ENCODE measurements at places on chromosomes 13 and 19.

DNA sequence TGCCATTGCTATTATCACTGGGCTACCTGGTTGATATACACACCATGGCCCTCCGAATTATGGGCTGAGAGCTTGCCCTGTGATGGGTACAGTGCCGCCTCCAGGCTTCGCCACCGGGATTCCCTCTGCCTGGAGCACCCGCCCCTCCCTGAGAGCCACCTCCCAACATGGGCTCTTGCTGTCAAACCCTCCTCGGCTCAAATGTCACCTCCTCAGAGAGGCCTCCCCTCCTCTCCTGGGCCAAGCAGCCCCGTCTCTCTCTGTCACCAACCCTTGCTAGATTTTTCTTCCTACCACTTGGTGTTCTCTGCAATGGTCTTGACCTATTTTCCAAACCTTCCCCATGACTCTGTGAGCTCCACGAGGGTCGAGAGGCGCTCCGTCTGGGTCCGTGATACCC is 12.2 kb upstream of the TLE2 start:
- no peak for DNase-seq

- no peak for DNase-seq
Observed at GRCh38 chr19:49718991-49719390, 28.1 kb downstream of the CPT1C start.

DNA sequence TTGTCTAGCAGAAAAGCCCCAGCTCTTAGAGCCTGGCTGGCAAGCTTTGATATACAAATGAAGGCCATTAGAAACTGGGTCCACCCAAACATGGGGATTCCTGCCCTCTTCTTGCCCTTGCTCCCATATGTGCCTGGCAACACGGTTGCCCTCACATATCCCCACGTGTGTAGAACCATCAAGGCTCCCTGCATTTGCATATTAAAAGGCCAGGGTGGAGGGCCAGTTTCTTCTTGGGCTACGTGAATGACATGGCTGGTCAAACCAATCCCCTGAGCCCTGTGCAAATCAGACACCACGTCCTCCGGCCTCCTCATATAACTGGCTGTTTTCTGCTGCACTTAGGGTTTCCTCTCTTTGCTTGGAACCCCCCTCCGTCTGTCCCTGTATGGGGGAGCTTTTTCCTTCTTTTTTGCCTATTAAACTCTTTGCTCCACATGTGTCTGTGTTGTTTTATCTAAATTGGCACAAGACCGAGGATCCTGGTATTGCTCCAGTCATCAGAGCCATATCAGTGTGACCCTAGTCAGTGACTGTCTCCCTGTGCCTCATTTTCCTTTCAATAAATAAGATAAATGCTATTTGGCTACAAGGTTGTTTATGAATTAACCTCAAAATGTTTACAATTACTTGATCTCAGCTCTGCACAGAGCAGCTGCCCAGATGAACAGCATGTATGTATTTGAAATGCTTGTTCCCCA is 30.3 kb upstream of the CEACAM1 start:
- no peak for DNase-seq

- no peak for DNase-seq
Observed at GRCh38 chr19:45637890-45638667, 1.1 kb downstream of the EML2 start.

DNA sequence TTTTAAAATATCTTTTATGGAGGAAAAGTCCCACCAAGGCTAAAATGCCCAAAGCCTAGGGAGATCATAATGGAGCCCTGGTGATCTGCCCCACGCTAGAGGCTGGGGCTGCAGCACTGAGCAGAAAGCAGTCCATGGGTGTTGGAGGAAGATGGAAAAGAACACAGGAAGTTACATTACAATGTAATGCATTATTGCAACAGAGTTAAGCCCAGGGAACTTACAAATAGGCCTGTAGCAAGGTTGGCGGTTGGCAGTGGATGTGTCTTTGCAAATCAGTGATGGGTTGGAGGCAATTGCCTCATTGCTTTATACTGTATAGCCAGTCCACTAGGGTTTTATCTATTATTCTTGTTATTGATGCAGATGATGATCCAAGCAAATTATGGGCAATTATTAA is 399.9 kb downstream of the NDFIP2 start:
- no peak for DNase-seq

GRCh38 chr19:57443121-57443696 is 8.1 kb downstream of the ZNF749 start:
- no peak for DNase-seq

All from AG09319 (cell line).